ENCODE measurements at places on chromosomes 3 and 15.

DNA sequence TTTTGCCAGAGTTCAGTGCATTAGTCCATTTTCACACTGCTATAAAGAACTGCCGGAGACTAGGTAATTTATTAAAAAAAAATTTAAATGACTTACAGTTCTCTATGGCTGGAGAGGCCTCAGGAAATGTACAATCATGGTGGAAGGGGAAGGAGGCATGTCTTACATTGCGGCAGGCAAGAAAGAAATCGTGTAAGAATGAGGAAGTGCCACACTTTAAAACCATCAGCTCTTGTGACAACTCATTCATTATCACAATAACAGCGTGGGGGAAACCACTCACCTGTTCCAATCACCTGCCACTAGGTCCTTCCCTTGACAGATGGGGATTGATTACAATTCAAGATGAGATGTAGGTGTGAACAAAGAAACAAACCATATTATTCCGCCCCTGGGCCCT lies 1361.4 kb downstream of the NSUN3 start:
- no peak for DNase-seq

DNA sequence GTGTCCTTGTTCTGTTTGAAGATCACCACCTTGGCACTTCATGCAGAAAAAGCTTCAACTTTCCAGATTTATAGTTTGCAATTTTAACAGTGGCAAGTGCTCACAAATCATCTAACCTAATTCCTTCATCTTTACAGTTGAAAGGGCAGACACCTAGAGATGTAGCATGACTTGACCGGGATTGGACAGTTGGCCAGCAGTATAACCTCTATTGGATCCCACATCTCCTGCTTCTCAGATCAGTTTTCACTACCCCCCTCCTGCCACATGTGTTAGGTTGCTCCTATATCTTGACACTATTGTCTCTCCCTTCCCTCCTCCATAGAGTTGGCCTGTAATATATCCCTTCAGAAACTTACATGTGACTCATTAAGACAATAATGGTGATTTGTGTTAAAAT lies 206.0 kb upstream of the SEMA6D start:
- no peak for DNase-seq

GRCh38 chr3:70989174-70989573 lies 594.4 kb downstream of the FOXP1 start:
- no peak for DNase-seq

DNA sequence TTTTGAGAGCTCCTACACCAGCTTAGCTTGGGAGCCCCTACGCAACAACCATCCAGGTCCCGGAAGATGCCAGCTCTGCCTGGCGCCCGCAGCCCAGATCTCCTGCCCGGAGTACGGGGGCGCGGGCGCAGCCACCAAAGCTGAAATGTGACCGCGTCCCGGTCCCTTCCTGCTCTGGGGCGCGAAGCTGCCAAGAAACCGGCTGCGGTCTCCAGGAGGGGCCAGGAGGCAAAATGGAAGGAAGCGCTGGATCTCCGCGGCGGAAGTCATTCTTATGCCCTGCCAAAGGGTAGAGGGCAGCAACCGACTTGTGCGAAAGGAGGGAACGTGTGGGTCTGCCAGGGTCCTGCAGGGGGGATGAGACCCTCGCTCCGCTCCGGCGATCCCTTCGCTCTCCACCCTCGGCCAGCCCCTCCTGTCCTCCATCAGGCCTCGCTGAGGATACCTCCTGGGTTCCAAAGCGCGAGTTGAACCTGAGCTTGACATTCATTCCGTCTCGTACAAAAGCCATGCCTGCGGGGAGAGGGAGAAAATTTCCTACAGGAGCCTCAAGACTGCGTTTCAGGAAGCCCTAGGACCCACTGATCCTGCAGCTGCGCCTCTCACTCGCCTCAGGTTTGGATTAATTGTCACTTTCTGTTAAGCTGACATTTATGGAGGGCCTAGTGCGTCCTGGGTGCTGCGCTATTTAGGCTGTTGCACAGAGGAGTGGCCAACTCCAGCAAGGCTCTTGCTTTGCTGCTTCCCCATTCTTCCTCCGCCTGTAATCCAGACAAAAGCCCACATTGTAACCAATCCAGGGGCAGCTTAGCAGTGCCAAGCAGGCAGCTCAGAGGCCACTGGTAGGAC lies 98.3 kb upstream of the VGLL3 start:
- DNase-seq = no peak

- no peak for DNase-seq
Observed at GRCh38 chr15:74497584-74497983, 36.6 kb upstream of the UBL7 start.

Measured in HEK293T (cell line).